ENCODE measurements at places on chromosomes 11 and 22.

GRCh38 chr11:40236526-40236925 is 1222.9 kb downstream of the LRRC4C start:
- H3K36me3 ChIP-seq: no peaks in the 10 kb centered on the region
- no peaks in the 10 kb centered on the region for H3K27me3 ChIP-seq
- DNase-seq: no peak
- no peak overlapping the region for H3K4me3 ChIP-seq
- H3K27ac ChIP-seq: no peak overlapping the region
- H3K4me1 ChIP-seq: no peaks in the 10 kb centered on the region

GRCh38 chr11:27317751-27318150 is 45.3 kb downstream of the CCDC34 start:
- no peaks in the 10 kb centered on the region for H3K27me3 ChIP-seq
- H3K4me1 ChIP-seq: peaks cover 3% of the 10 kb centered on the region

DNA sequence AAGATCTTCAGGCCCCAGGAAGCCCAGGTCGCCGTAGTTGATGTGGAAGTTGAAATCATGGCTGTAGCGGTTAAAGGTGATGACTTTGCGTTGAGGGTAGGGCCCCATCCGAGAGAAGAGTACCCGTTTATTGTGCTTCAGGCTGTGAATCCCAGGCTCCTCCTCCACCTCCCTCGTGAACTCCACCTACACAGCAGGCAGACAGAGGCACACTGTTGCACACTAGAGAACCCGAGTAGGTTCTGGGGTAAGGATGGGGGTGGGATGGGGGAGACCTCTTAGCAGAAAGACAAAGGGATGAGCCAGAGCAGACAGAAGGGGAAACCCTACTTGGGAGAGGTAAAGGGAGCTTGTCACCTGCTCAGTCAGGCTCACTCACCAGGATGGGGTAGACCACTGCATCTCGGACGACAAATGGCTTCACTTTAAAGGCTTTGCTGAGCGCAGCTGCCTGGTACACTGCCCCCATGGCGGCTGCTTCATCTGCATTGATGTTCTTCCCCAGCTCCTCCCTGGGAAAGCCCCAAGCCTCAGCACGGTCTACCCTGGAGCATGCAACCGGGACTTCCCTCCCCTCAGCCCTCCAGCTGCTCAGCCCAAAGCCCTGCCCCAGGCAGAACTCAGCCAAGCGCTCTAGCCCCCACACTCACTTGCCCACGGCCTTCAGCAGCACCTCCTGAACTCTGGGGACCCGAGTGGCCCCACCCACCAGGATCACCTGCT is 5.4 kb downstream of the HYOU1 start:
- peak overlapping the region; percentile 13 for H3K27ac ChIP-seq
- peaks cover 49% of the 10 kb centered on the region for H3K36me3 ChIP-seq
- H3K27me3 ChIP-seq: no peaks in the 10 kb centered on the region
- peak; percentile 28 for DNase-seq

GRCh38 chr22:19932367-19933206 is 9.0 kb upstream of the COMT start:
- H3K27me3 ChIP-seq: no peaks in the 10 kb centered on the region
- H3K4me1 ChIP-seq: no peaks in the 10 kb centered on the region
- H3K4me3 ChIP-seq: no peak overlapping the region
- H3K27ac ChIP-seq: no peak overlapping the region
- DNase-seq: no peak

- no peak overlapping the region for H3K27ac ChIP-seq
- H3K4me1 ChIP-seq: peaks cover 21% of the 10 kb centered on the region
- DNase-seq: no peak
- H3K36me3 ChIP-seq: peaks cover 31% of the 10 kb centered on the region
- H3K4me3 ChIP-seq: no peak overlapping the region
Measured at GRCh38 chr11:17328871-17329494, 22.6 kb upstream of the NCR3LG1 start.

DNA sequence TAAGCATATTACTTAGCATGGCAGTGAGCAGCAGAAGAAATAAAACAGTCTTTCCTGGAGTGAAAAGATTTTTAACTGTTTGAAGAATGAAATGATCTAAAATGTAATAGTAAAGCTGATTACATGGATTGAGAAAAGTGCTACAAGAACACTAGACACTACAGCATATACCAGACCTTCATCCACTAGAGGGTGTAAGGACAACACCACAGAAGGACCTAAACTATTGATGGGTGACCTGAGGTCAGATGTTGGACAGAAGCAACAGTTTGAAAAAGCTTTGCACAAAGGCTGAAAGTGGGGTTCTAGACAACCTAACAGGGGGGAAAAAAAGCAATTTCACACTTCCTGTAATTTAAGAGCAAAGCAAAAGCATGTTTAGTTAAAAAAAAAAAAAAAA is 97.7 kb downstream of the RBFOX2 start:
- no peak overlapping the region for H3K4me3 ChIP-seq
- H3K27me3 ChIP-seq: no peaks in the 10 kb centered on the region
- no peaks in the 10 kb centered on the region for H3K4me1 ChIP-seq
- no peaks in the 10 kb centered on the region for H3K36me3 ChIP-seq
- no peak overlapping the region for H3K27ac ChIP-seq

DNA sequence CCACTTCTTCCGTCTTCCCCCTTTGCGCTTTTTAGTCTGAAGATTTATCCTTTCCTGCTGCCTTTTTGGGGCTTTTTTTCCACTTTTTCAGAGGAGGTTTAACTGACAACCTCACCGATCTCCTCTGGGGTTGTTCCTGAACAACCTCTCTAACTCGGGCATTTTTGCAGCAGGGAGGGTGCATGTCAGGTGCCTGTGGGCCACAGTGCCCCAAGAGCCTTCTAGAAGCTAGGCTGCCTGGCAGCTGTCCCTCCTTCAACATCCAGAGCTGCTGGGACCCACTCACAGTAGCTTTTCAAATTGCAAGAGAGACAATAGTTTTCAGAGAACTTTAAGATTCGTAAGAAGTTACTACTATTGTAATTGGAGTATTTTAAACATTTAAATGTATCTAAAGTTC is 1112.4 kb upstream of the CNTN5 start:
- H3K27me3 ChIP-seq: no peaks in the 10 kb centered on the region
- DNase-seq: no peak
- H3K4me1 ChIP-seq: no peaks in the 10 kb centered on the region
- H3K4me3 ChIP-seq: no peak overlapping the region
- H3K36me3 ChIP-seq: no peaks in the 10 kb centered on the region

GRCh38 chr11:30823119-30823518 is 237.0 kb upstream of the MPPED2 start:
- H3K4me3 ChIP-seq: no peak overlapping the region
- H3K27me3 ChIP-seq: no peaks in the 10 kb centered on the region
- H3K4me1 ChIP-seq: no peaks in the 10 kb centered on the region
- DNase-seq: no peak
- no peaks in the 10 kb centered on the region for H3K36me3 ChIP-seq
- H3K27ac ChIP-seq: no peak overlapping the region

DNA sequence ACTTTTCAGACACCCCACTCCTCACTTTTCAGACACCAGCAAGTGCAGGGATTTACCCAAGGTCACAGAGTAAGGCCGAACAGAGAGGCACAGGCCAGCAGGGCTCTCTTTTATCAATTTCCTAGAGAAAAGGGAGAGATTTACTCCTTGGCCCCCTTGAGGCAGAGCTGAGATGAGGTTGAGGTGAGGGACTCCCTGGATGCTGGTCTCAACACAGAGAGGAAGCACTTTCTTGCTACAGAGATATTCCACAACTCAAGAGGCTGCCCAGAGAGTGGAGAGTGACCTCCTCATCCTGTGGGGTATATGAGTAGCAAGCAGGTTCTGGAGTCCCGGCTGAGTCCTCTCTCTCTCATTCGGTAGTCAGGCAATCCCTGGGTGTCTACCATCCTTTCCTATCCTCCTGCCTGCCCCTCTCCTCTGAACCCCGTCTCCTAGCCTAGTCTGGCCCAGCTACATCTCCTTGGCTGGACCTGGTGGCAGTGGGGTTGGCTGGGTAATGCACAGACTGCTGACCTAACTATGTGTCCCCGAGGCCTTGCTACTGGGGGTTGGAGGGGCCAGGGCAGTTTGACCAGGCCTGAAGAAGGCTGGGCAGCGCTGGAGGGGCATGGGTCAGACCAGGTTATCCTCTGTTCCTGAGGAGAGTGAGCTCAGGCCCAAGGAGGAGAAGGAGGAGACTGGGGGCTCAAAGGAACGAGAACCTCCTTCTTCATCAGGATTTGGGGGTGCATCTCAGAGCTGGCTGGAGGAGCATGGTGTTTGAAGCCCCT is 1.8 kb upstream of the ARHGEF17 start:
- H3K4me1 ChIP-seq: peaks cover 10% of the 10 kb centered on the region
- no peak for DNase-seq
- H3K27ac ChIP-seq: no peak overlapping the region
- no peaks in the 10 kb centered on the region for H3K36me3 ChIP-seq
- H3K27me3 ChIP-seq: peaks cover 46% of the 10 kb centered on the region

DNA sequence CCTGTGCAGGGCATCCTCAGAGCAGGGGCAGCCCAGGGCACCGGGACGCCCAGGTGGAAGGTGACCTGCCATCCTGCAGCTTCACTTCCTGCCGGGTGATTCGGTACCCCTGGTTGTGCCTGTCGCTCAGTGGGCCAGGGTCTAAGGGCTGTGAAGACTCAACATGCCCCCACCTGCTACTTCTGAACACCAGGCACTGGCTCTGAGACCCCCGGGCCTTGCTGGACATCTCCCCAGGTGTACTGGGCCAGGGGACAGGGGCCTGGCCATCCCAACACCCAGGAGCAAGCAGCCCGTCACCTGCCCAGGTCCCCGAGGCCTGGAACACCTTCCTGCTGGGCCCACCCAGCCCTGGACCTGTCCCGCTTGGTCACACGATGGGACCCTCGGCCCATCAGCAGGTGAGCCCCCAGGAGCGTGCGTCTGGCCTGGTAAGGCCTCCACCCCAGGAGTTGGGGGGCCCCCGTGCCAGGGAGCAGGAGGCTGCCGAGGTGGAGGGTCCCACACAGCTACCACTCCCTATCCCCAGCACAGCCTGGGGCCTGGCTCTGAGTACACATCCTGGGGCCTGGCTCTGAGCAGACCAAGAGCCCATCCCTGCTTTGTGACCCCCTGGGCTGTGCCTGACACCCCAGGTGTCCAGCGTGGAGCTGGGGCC is 3.9 kb upstream of the MUC5B start:
- DNase-seq: no peak
- H3K4me1 ChIP-seq: no peaks in the 10 kb centered on the region
- no peak overlapping the region for H3K4me3 ChIP-seq
- peaks cover 22% of the 10 kb centered on the region for H3K27me3 ChIP-seq

GRCh38 chr11:65226103-65226442 is 35.7 kb upstream of the POLA2 start:
- peaks cover 28% of the 10 kb centered on the region for H3K27me3 ChIP-seq
- no peak overlapping the region for H3K27ac ChIP-seq
- DNase-seq: no peak
- H3K4me3 ChIP-seq: peak overlapping the region; percentile 73

GRCh38 chr22:32803738-32804435 is 2.4 kb downstream of the TIMP3 start:
- H3K36me3 ChIP-seq: no peaks in the 10 kb centered on the region
- peaks cover 2% of the 10 kb centered on the region for H3K4me1 ChIP-seq
- H3K27ac ChIP-seq: no peak overlapping the region
- H3K27me3 ChIP-seq: peaks cover 59% of the 10 kb centered on the region

DNA sequence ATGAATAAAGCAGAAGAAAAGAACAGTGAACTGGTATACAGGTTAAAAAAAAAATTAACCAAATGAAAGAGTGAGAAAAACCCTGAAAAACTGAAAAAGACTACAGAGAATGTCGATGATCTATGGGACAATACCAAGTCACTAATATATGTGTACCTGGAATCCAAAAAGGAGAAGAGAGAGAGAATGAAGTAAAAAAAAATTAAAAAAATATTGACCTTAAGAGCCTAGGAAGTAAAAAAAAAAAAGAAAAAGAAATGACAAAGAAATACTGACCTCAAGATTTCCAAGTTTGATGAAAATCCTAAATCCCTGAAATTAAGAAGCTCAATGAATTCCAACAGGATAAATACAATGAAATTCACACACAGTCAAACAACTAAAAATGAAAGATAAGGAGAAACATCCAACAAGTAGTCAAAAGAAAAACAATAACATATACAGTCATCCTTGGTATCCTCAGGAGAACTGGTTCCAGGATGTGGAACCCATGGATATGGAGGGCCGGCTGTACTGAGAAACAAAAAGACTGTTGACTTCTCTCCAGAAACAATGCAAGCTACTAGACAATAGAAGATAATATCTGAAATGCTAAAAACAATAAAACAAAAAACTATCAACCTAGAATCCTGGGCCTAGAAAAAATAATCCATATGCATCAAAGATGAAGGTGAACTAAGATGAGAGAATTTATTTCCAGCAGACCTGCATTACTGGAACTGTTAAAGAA is 33.5 kb upstream of the SERPIND1 start:
- H3K27ac ChIP-seq: peak overlapping the region; percentile 2
- no peak for DNase-seq

- no peak overlapping the region for H3K27ac ChIP-seq
- H3K4me3 ChIP-seq: no peak overlapping the region
- no peak for DNase-seq
- H3K36me3 ChIP-seq: peaks cover 14% of the 10 kb centered on the region
- H3K4me1 ChIP-seq: no peaks in the 10 kb centered on the region
- H3K27me3 ChIP-seq: no peaks in the 10 kb centered on the region
Measured at GRCh38 chr22:31870890-31871289, 73.4 kb upstream of the YWHAH start.

- H3K4me3 ChIP-seq: no peak overlapping the region
- no peaks in the 10 kb centered on the region for H3K36me3 ChIP-seq
- no peaks in the 10 kb centered on the region for H3K27me3 ChIP-seq
- no peak for DNase-seq
- H3K4me1 ChIP-seq: no peaks in the 10 kb centered on the region
Measured at GRCh38 chr11:15871904-15872626, 484.3 kb downstream of the SOX6 start.

DNA sequence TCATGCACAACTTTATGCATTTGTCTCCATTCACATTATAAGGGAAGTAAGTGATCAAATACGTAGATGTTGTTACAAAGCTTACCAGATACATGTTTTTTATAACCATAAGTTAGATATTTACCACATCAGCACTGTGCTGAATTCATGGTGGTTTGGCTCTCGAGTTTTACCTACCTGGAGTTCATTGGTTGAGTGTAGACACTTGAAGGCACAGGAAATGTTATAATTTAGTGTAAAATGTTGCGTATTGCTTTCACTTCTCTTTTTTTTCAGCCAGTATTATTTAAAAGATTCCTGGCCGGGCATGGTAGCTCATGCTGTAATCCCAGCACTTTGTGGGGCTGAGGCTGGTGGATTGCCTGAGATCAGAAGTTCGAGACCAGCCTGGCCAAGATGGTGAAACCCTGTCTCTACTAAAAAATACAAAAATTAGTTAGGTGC is 53.1 kb upstream of the GRK2 start:
- H3K27ac ChIP-seq: no peak overlapping the region
- H3K4me1 ChIP-seq: peaks cover 14% of the 10 kb centered on the region
- H3K36me3 ChIP-seq: peaks cover 22% of the 10 kb centered on the region
- no peak overlapping the region for H3K4me3 ChIP-seq
- DNase-seq: no peak
- no peaks in the 10 kb centered on the region for H3K27me3 ChIP-seq

DNA sequence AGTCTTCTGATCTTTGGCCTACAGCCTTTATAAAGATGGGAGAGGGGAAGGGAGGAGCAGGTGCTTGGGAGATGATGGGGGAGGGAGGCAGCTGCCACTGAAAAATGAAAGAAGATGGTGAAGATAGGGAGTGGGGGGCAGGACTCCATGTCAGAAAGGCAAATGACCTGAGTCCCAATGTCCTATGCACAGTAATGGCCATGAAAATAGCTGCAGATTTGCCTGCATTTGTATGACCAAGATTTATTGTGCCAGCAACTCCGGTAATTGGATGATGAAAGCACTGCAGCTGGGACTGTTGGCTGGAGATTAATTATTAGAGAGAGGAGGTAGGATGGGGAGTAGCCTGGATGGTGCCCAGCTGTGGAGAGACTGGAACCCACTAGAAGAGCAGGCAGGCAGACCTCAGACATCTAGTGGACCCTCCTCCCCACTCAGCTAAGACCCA is 36.1 kb downstream of the NEU3 start:
- H3K4me3 ChIP-seq: no peak overlapping the region
- H3K27ac ChIP-seq: no peak overlapping the region
- H3K36me3 ChIP-seq: no peaks in the 10 kb centered on the region
- no peak for DNase-seq
- no peaks in the 10 kb centered on the region for H3K4me1 ChIP-seq

Measured in activated naive CD8-positive, alpha-beta T cell treated with anti-CD3 and anti-CD28 coated beads for 36 hours (primary cell).